Large intestine (tissue), 12 donors: ENCODE measurements at places on chromosomes 6 and 20. TPM values are rescaled to one million over a fixed set of nuclear protein-coding genes. Genes with fewer than 3 reads are reported as not detected.

Gene DLK2
- 2.3 TPM for polyA plus RNA-seq

Gene BPIFA1
- polyA plus RNA-seq: not detected

Gene WFDC12
- not detected for polyA plus RNA-seq

Gene ZSWIM3
- polyA plus RNA-seq: 6.5 TPM

Gene LGSN
- 0.04 TPM for polyA plus RNA-seq

DNA sequence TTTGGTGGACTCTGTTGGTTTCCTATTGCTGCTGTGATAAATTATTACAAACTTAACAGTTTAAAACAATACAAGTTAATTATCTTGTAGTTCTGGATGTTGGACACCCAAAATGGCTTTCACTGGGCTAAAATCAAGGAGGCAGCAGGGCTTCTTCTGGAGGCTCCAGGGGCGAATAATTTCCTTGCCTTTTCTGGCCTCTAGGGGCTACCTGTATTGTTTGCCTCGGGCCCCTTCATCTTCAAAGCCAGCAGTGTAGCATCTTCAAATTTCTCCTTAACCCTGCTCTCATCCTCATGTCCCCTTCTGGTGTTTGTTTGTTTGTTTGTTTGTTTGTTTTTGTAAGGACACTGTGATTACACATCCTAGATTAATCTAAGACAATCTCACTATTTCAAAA, 60.5 kb upstream of the ANKEF1 start:
- H3K27me3 ChIP-seq: no peaks in the 10 kb centered on the region
- no peak for DNase-seq
- no peak overlapping the region for H3K4me3 ChIP-seq
- H3K36me3 ChIP-seq: no peaks in the 10 kb centered on the region

DNA sequence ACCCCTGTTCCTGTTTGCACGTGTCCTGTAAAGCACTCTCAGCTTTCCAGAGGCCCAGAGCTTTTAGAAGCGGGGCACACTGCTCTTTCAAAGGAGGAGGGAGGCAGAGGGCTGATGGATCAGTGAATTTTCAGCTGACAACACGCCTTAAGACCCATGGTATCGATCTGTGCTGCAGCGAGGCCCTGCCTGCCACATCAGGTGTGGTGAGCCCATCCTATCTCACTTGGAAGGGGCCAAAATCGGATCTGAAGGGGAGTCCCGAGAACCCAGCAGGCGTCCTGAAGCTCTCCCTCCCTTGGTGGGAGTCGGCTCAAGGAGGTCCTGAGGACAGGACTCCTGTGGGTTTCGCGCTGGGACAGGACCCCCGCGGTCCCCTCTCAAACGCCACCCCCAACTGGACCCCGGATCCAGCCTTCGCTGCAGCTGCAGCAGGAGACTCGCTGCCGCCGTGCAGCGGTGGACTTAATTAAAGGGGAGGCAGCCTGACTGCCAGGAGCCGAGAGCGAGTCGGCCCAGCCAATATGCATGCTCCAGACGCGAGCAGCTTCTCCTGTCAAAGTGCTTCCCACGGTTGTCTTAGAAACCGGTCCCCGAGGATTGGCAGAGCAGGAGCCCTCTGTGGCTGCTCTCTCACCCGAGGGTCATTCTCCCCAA, 580.0 kb upstream of the ZNF337 start:
- H3K4me3 ChIP-seq: no peak overlapping the region
- no peaks in the 10 kb centered on the region for H3K36me3 ChIP-seq
- no peak for DNase-seq
- no peak overlapping the region for H3K27ac ChIP-seq

DNA sequence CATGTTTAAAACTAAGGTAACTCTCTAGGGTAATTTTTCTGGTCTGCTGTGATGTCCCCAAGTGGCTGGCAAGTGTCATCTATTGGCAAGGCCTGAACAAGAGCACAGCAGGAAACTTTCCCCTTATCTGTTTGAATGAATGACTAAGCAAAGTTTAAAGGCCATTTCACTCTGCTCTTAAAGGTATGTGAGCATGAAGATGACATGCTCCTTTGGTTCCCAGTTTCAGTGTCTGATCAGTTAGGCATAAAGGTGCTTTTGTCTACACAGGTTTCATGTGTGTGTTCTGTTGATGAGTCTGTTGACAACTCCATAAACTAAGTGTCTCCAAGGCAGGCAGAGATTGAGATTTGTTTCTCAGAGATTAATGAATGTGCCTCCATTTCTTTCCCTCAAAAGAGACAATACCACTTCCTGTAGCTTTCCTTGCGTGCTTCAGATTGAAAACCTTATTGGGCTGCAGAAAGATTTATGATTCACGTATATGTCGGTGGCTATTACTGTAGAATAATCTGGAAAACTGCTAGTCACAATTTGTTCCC, 83.9 kb downstream of the MAP3K7 start:
- peaks cover 11% of the 10 kb centered on the region for H3K4me1 ChIP-seq
- no peaks in the 10 kb centered on the region for H3K27me3 ChIP-seq
- peak overlapping the region; percentile 41 for H3K27ac ChIP-seq

DNA sequence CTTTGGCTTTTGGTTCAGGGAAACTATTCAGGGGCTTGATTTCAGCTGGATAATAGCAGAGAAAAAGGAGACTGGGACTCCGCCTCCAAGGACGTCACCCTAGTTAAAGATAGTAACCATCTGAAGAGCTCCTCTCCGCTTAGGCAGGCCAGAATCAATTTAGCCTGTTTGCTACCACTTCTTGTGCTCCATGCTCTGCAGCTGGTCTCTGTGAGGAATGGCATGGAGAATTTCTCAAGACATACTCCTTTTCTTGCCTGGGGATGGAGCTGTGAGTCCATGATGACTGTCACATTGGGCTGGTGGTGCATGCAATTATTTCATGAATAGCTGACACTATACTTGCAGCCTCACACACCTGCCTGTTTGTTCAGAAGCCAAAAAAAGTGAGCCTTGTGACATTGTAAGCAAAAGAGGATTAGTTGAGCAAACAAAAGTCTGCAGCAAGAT, 61.4 kb downstream of the TXLNB start:
- H3K27ac ChIP-seq: no peak overlapping the region
- peak; percentile 38 for DNase-seq
- H3K36me3 ChIP-seq: no peaks in the 10 kb centered on the region
- H3K27me3 ChIP-seq: no peaks in the 10 kb centered on the region
- H3K4me1 ChIP-seq: no peaks in the 10 kb centered on the region

DNA sequence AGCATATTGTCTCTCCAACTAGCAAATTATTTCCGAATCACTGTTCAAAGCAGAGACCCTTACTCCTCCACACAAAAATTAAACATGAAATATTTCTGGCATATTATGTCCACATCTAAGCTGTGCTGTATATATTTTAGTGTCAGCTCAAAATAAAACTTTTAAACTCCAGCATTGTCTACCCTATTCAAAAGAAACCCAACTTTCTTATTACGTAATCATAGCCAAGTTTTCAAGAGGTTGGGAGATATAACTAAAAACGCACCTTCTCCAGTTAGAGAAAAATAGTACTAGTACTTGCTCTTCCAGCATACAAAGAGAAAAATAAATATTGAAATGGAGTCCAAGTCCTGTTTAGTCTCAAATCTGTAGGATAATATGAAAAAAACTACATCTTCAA, 24.1 kb upstream of the TFAP2D start:
- no peak overlapping the region for H3K4me3 ChIP-seq
- H3K4me1 ChIP-seq: no peaks in the 10 kb centered on the region
- H3K27ac ChIP-seq: no peak overlapping the region
- H3K27me3 ChIP-seq: no peaks in the 10 kb centered on the region
- DNase-seq: no peak

- H3K4me3 ChIP-seq: no peak overlapping the region
- no peaks in the 10 kb centered on the region for H3K4me1 ChIP-seq
- no peak for DNase-seq
- no peak overlapping the region for H3K27ac ChIP-seq
- H3K36me3 ChIP-seq: no peaks in the 10 kb centered on the region
Observed at GRCh38 chr6:40187535-40188144, 253.4 kb upstream of the MOCS1 start.

GRCh38 chr20:4159765-4160490, 144.6 kb upstream of the RNF24 start:
- no peak overlapping the region for H3K4me3 ChIP-seq
- H3K4me1 ChIP-seq: peaks cover 27% of the 10 kb centered on the region
- H3K36me3 ChIP-seq: peaks cover 5% of the 10 kb centered on the region
- H3K27ac ChIP-seq: no peak overlapping the region

- H3K27me3 ChIP-seq: no peaks in the 10 kb centered on the region
- no peak overlapping the region for H3K4me3 ChIP-seq
- no peak overlapping the region for H3K27ac ChIP-seq
- DNase-seq: no peak
- no peaks in the 10 kb centered on the region for H3K4me1 ChIP-seq
Observed at GRCh38 chr6:113182370-113183141, 674.6 kb upstream of the MARCKS start.

DNA sequence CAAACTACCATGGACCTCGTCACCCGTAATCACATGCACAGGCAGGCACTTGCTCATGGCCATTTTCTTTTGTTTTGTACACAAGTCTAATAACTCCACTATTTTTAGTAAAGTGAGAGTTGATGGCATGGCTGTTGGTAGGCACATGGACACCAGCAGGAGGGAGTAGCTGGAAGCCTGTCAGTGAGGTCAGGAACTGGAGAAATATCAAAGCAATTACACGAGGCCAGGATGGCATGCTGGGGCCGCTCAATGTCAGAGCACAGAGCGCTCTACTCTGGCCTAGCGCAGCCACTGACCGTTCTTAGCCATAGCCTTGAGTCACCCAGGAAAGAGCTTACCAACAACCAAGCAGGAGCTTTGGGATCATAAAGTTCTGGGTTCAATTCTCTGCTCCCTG, 36.1 kb upstream of the GTSF1L start:
- no peak for DNase-seq
- no peak overlapping the region for H3K27ac ChIP-seq
- no peaks in the 10 kb centered on the region for H3K36me3 ChIP-seq
- H3K4me3 ChIP-seq: no peak overlapping the region
- H3K4me1 ChIP-seq: no peaks in the 10 kb centered on the region

DNA sequence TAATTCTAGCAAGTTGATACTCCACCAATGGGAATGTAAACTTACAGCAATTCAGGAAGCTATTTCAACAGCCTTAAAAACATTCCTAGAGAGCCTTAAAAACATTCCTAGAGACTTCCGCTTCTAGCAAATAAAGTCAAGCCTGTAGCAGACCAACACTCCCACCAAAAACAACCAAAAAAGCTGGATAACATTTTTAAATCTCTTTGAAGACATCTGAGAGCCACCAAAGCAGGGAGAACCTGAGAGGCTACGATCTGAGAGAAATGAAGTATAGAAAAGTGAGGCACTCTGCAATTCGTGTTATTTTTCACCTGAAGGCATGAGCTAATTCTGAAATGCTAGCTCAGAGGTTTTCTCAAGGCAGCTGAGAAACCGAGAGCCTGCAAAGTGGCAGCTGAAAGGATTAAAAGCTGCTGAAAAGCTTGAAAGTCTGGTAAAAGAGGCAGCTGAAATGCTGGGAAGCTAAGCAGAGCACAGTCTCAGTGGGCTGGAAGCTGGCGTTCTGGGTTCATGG, 20.9 kb downstream of the GPR63 start:
- no peak overlapping the region for H3K4me3 ChIP-seq
- no peak for DNase-seq
- H3K36me3 ChIP-seq: no peaks in the 10 kb centered on the region
- H3K4me1 ChIP-seq: no peaks in the 10 kb centered on the region
- H3K27me3 ChIP-seq: no peaks in the 10 kb centered on the region

- DNase-seq: no peak
- H3K36me3 ChIP-seq: no peaks in the 10 kb centered on the region
- H3K27ac ChIP-seq: no peak overlapping the region
- H3K27me3 ChIP-seq: no peaks in the 10 kb centered on the region
Observed at GRCh38 chr6:122709922-122710512, 69.5 kb upstream of the FABP7 start.

DNA sequence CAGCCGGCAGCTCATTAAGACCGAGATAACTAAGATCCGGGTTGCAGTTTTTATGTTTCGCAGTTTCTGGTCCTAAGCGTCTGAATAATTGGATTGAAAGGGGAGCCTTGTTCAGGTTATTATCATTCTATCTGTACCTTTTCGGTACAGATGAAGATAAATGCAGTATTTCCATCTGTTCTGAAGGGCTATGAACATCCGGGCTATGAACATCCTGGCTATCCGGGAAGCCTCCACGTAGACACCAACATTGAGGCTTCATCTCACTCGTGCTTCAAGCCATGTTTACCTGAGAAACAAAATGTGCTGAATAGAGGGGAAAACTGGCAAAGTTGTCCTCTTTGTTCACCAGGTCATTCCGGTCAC, 399 bp upstream of the REPS1 start:
- no peak for DNase-seq
- H3K36me3 ChIP-seq: no peaks in the 10 kb centered on the region
- H3K4me1 ChIP-seq: peaks cover 20% of the 10 kb centered on the region
- H3K27ac ChIP-seq: peak overlapping the region; percentile 26
- H3K4me3 ChIP-seq: peak overlapping the region; percentile 84

DNA sequence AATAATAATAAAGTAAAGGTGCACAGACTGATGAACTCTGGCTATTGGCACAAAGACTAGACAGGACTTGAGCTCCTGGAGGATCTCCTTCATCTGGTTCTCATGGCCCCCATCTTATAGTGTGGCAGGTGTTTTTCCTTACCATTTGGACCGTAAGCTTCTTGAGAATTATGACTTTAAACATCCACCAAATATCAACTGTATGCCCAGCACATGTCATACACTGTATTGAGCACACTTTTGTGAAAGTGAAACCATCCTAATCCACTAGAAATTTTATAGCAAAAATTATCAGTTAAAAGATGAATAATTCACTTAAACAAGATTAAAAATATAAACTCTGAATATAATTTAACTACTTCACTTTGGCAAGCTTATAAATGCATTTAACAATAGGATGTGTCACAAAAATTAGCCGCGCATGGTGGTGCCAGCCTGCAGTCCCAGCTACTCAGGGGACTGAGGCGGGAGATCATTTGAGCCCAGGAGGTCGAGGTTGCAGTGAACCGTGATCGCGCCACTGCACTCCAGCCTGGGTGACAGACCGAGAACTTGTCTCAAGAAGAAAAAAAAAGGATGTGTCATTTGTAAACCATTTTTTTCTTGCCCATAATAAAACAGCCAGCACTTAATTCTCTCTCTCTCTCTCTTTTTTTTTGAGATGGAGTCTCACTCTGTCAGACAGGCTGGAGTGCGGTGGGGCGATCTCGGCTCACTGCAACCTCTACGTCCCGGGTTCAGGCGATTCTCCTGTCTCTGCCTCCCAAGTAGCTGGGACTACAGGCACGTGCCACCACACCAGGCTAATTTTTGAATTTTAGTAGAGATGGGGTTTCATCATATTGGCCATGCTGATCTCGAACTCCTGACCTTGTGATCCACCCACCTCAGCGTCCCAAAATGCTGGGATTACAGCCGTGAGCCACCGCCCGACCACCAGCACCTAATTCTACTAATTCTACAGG, 9.1 kb downstream of the HIVEP2 start:
- no peak for DNase-seq
- no peaks in the 10 kb centered on the region for H3K4me1 ChIP-seq
- H3K36me3 ChIP-seq: no peaks in the 10 kb centered on the region
- no peak overlapping the region for H3K27ac ChIP-seq
- H3K4me3 ChIP-seq: no peak overlapping the region
